ENCODE measurements at places on chromosomes 2 and 18. TPM values are rescaled to one million over a fixed set of nuclear protein-coding genes. Genes with fewer than 3 reads are reported as not detected.

GRCh38 chr2:122255924-122256323 lies 500.5 kb downstream of the TSN start:
- H3K36me3 ChIP-seq: no peaks in the 10 kb centered on the region
- H3K27me3 ChIP-seq: no peaks in the 10 kb centered on the region
- H3K27ac ChIP-seq: no peak overlapping the region
- no peak overlapping the region for H3K4me3 ChIP-seq

GRCh38 chr2:47152803-47153202 lies 2.3 kb downstream of the STPG4 start:
- no peaks in the 10 kb centered on the region for H3K4me1 ChIP-seq
- H3K4me3 ChIP-seq: no peak overlapping the region
- peaks cover 26% of the 10 kb centered on the region for H3K36me3 ChIP-seq
- DNase-seq: no peak
- H3K27me3 ChIP-seq: no peaks in the 10 kb centered on the region

GRCh38 chr2:68909793-68910674 lies 38.8 kb upstream of the BMP10 start:
- no peaks in the 10 kb centered on the region for H3K36me3 ChIP-seq
- H3K4me1 ChIP-seq: peaks cover 28% of the 10 kb centered on the region
- no peaks in the 10 kb centered on the region for H3K27me3 ChIP-seq
- no peak overlapping the region for H3K27ac ChIP-seq

DNA sequence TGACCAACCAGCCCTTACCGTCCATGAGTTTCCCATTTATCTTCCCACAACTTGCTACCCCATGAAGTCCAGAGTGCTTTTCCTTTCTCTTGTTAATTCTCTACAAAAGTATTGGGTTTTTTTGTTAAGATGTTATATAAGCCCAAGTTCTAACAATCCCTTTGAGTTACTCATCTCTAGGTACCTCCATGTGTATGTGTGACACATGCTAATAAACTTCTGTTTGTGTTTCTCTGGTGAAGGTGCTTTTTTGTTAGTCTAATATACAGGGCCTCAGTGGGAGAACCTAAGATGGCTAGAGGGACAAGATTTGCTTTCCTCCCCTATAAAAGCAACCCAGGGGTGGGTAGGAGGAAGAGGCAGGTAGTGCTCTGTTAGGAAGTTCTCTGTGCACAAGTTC lies 31.8 kb upstream of the RMDN2 start:
- no peak overlapping the region for H3K27ac ChIP-seq
- peak overlapping the region; percentile 70 for H3K4me3 ChIP-seq
- DNase-seq: no peak
- H3K36me3 ChIP-seq: no peaks in the 10 kb centered on the region
- no peaks in the 10 kb centered on the region for H3K27me3 ChIP-seq
- peaks cover 32% of the 10 kb centered on the region for H3K4me1 ChIP-seq

DNA sequence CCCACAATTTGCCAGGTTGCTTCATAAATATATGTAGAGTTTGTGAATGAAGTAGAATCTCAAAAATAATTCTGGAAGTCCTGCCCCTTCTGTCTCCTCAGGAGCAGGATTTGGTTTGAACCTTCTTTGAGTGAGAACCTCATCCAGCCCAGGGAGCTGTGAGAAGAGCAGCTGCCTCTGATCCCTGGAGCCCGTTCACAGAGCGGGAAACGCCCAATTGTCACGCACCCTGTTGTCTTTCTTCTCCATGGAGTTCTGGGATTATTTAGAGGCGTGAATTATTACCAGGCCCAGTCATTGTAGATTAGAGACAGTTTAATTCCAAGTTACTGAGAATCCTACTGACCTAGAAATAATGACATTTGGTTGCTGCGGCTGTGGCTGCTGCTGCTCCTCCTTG lies 66.1 kb downstream of the TPO start:
- no peaks in the 10 kb centered on the region for H3K36me3 ChIP-seq
- H3K27me3 ChIP-seq: peaks cover 19% of the 10 kb centered on the region
- DNase-seq: no peak
- H3K4me1 ChIP-seq: no peaks in the 10 kb centered on the region
- no peak overlapping the region for H3K27ac ChIP-seq
- no peak overlapping the region for H3K4me3 ChIP-seq

DNA sequence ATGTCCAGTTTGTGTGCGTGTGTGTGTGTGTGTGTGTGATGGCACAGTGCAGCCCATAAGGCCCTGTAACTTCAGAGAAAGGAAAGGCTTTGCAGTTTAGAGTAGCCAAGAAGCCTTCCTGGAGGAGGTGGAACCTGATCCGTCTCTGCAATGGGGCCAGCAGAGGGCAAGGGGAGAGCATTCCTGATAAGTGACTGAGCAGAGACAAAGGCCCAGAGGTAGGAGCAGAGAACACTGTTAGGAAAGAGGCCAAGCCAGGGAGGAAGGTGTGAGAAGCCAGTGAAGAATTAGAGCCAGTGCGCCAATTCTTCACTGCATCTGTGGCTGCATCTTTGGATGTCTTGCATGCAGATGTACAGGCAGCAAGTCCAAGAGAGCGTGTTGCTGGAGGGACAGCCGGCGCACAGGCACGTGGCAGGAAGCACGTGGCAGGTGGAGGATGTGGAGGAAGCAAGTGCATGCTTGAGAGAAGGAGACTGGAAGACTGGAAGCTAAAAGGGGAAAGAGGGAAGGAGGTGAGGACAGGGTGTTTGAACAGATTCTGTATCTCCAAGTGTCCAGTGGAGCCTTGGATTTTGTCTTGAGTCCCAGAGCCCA lies 196.3 kb downstream of the CTIF start:
- no peaks in the 10 kb centered on the region for H3K27me3 ChIP-seq
- DNase-seq: no peak
- no peak overlapping the region for H3K4me3 ChIP-seq
- H3K36me3 ChIP-seq: no peaks in the 10 kb centered on the region
- H3K4me1 ChIP-seq: peaks cover 9% of the 10 kb centered on the region
- H3K27ac ChIP-seq: no peak overlapping the region

DNA sequence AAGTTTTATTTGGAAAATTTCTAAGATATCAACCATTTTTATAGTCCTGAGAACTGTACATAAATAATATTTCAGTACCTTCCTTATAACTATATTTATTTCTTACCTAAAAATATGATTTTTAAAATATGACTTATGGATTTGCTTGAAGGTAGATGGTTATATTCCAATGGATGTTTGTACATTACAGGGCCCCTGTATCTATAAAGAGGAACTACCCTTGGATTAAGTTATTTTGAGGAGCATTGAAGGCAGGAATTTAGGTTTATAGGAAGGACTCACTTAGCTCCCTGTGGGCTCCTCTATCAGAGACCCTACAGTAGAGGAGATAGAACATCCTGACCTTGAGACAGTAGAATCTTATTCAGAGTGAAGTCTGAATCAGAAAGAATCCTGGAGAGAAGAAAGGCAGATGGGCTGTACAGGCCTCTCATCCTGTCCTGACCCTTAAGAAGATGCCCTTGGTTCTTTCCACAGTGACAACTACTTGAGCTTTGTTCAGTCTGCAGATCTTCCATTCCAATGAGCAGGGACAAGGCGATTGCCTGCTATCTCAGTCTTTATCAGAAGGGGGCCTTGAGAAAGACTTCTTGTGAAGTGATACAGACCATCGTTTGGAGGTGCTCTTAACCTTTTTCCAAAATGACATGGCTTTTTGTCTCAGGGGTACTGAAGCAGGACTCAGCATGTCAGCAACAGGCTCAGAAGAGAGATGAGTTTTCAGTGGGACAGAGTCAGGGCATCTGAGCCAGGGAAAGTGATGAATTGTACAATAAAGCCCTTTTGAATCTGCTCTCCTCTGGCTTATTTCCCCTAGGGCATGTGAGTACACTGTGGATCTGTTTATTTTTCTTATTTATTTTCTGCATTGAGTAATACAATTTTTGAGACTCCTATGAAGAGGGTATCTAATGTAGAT lies 20.9 kb downstream of the OXER1 start:
- DNase-seq: no peak
- H3K27ac ChIP-seq: peak overlapping the region; percentile 74
- H3K4me3 ChIP-seq: no peak overlapping the region
- peaks cover 13% of the 10 kb centered on the region for H3K36me3 ChIP-seq
- H3K27me3 ChIP-seq: no peaks in the 10 kb centered on the region
- H3K4me1 ChIP-seq: peaks cover 6% of the 10 kb centered on the region

GRCh38 chr2:61469424-61470121 lies 1.3 kb downstream of the USP34 start:
- peaks cover 54% of the 10 kb centered on the region for H3K4me1 ChIP-seq

DNA sequence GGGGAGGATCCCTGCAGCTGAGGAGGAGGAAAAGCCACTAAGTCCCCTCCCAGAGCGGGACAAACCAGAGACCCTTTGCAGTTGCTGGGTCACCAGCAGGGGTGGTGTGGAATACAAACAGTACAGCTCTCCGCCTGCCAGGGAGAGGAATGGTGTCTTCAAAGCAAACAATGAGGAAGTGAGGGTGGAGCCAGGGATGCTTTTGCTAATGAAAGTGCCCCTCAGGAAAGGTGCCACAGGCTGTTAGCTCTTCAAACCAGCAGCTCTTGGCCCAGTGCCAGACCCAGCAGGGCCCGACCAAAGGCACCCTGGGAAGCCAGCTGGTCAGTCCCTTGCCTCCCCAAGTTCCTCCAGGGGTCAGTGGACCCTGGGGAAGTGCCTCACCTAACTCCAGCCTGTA lies 102.8 kb downstream of the HIBCH start:
- no peaks in the 10 kb centered on the region for H3K27me3 ChIP-seq
- DNase-seq: no peak

DNA sequence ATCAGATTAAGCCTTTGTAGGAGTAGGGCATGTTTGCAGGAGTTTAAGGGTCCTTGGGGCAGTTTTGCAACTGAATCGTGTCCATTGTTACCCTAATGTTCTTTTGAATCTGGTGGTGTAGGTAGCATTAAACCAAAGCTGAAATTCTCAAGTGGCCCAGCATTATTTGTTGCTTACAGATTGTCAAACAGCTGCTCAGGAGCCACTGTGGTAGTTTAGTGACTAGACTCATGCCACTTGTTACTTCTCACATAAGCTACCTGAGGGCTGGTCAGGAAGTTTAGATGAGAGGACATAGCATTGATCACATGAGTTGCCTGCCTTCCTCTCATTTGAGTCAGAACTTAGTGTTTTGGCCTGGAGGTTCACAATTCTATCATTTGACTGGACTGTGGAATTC lies 157.6 kb downstream of the HAUS1 start:
- peaks cover 21% of the 10 kb centered on the region for H3K4me1 ChIP-seq
- peaks cover 14% of the 10 kb centered on the region for H3K36me3 ChIP-seq

DNA sequence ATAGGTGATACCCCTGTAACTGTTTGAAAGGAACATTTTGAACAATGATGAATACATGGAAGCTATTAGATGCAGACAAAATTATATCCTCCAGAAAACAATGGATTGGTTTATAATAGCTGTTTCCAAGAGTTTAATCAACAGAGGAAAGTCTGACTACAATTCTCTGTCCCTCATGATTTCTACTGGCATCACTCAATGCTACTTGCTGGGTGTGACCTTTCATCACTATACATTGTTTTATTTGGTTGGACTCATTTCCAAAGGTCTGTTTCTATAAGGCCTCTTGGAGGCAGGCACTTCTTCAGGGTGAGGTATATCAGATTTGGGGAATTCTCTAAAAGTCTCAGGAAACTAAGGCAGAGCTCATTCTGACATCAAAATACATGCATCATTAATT lies 636.1 kb upstream of the SLC8A1 start:
- no peak overlapping the region for H3K27ac ChIP-seq
- no peaks in the 10 kb centered on the region for H3K4me1 ChIP-seq
- H3K4me3 ChIP-seq: no peak overlapping the region
- DNase-seq: no peak
- no peaks in the 10 kb centered on the region for H3K36me3 ChIP-seq
- H3K27me3 ChIP-seq: no peaks in the 10 kb centered on the region

DNA sequence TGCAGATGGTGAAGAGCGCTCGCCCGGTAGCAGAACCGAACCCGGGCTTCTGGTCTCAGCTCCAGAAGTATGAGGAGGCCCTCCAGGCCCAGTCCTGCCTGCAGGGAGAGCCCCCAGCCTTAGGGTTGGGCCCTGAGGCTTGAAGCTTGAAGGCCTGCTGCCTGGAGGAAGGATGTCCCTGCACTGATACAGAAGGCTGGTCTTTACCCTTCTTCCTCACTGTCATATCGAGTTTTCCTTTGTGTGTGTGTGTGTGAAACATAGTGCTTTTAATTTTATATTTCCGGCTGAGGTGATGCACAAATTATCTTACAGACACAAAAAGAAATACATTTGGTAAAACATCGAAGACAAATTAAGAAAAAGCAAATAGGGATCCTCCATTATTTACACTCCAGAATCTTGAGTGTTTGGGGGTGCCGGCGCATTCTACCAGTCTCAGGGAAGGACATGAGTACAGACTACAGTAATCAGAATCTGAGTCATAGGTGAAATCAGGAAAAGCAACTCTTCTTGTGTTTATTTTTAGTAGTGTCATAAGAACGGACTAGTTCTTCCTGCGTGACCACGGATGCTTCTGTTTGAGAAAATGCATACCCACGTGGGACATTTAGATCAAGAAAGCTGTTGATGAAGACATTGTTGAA lies 1.3 kb downstream of the DUSP28 start:
- no peaks in the 10 kb centered on the region for H3K27me3 ChIP-seq
- no peak for DNase-seq
- no peaks in the 10 kb centered on the region for H3K36me3 ChIP-seq
- H3K4me3 ChIP-seq: peak overlapping the region; percentile 89
- peak overlapping the region; percentile 95 for H3K27ac ChIP-seq

DNA sequence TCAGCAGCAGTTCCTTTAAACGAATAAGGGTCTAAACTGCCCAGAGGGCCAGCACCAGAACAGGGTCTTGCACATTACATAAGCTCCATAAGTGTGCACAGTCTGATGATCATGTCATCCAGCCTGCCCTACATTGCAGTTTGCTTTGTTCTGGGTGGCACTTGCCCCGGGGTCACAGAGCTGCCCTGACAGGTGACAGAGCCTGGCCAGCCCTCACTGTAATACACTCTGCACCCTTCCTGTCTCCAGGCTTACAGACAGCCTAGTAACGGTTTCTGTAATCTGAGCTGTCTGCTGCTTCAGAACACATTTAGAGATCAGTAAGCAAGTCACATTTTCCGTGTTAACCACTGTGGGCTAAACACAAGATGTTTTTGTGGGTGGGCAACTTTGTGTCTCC lies 213.3 kb downstream of the FAM210A start:
- H3K4me1 ChIP-seq: peaks cover 27% of the 10 kb centered on the region
- peaks cover 28% of the 10 kb centered on the region for H3K36me3 ChIP-seq
- H3K4me3 ChIP-seq: peak overlapping the region; percentile 2
- DNase-seq: no peak

GRCh38 chr2:27897717-27898116 lies 7.2 kb downstream of the BABAM2 start:
- peaks cover 14% of the 10 kb centered on the region for H3K36me3 ChIP-seq
- peak overlapping the region; percentile 81 for H3K27ac ChIP-seq
- DNase-seq: peak; percentile 33

The CXCR4 gene
- polyA plus RNA-seq: 2,764 TPM

The NOL4 gene
- polyA plus RNA-seq: not detected

The POMC gene
- 14.6 TPM for polyA plus RNA-seq

The TMEM247 gene
- polyA plus RNA-seq: not detected

The MGAT4A gene
- 47.2 TPM for polyA plus RNA-seq

The ERBB4 gene
- polyA plus RNA-seq: not detected

The LYPD6B gene
- polyA plus RNA-seq: 5.5 TPM

The SERPINB11 gene
- not detected for polyA plus RNA-seq

The FAM237A gene
- polyA plus RNA-seq: not detected

The CBLN2 gene
- not detected for polyA plus RNA-seq

The UGT1A10 gene
- not detected for polyA plus RNA-seq
